ENCODE measurements at places on chromosomes 16 and 17.

DNA sequence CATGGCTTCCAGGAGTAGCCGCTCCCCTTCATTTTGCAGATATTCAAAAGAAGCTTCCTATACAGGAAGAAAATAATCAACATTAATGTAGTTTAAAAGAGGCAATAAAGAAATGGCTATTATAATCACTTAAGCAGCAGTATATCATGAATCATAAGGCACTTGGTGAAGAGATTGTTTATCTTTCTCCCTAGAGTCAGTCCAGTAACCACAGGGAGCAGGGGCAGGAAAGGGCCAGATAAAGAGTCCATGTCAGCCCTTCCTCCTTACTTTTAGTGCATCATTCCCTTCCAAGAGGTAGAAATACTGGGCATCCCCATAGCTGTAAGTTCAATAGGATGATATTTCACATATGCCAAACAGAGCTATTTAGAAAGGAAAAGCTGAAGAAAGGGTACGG, 184.6 kb upstream of the C17orf78 start:
- no peak overlapping the region for H3K27ac ChIP-seq
- peaks cover 95% of the 10 kb centered on the region for H3K36me3 ChIP-seq
- H3K27me3 ChIP-seq = no peaks in the 10 kb centered on the region
- DNase-seq = no peak

GRCh38 chr17:1629504-1630310, 1.1 kb upstream of the SLC43A2 start:
- peak overlapping the region; percentile 67 for H3K27ac ChIP-seq
- no peak for DNase-seq
- peaks cover 9% of the 10 kb centered on the region for H3K36me3 ChIP-seq
- H3K4me1 ChIP-seq = no peaks in the 10 kb centered on the region
- H3K4me3 ChIP-seq = peak overlapping the region; percentile 56
- no peaks in the 10 kb centered on the region for H3K27me3 ChIP-seq

DNA sequence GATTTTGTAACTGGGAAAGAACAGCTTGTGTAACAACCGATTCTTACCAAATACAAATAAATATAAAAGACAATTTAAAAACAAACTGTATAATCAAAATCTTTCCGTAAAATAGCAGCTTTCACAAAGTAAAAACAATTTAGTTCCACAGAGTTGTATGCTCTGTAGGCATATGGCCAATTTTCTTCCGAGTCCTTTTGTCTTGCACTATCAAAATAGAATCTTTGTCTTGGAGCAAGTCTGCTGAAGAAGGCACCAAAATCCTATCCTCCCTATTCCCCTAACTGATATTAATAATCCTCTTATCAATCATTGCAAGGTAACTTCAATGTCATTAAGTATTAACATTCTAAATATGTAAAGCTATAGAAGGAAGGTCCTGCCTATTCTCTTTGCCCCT, 7.6 kb downstream of the THUMPD1 start:
- no peak overlapping the region for H3K27ac ChIP-seq
- DNase-seq = no peak
- no peak overlapping the region for H3K4me3 ChIP-seq
- peaks cover 54% of the 10 kb centered on the region for H3K36me3 ChIP-seq
- no peaks in the 10 kb centered on the region for H3K4me1 ChIP-seq
- no peaks in the 10 kb centered on the region for H3K27me3 ChIP-seq

GRCh38 chr16:1244881-1245280, 4.4 kb downstream of the TPSAB1 start:
- H3K27ac ChIP-seq = no peak overlapping the region
- peak; percentile 54 for DNase-seq
- no peaks in the 10 kb centered on the region for H3K36me3 ChIP-seq
- H3K27me3 ChIP-seq = peaks cover 21% of the 10 kb centered on the region
- no peak overlapping the region for H3K4me3 ChIP-seq

DNA sequence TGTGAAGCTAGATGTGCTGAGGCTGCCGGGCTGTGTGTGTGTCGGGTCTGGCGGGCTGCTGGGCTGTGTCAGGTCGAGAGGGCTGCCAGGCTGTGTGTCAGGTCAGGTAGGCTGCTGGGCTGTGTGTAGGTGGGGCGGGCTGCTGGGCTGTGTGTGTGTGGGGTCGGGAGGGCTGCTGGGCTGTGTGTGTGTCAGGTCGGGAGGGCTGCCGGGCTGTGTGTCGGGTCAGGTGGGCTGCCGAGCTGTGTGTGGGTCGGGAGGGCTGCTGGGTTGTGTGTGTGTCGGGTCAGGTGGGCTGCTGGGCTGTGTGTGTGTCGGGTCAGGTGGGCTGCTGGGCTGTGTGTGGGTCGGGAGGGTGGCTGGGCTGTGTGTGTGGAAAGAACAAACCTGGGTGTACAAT, 8.6 kb downstream of the WDR45B start:
- no peaks in the 10 kb centered on the region for H3K27me3 ChIP-seq
- H3K27ac ChIP-seq = no peak overlapping the region
- no peak for DNase-seq
- no peak overlapping the region for H3K4me3 ChIP-seq
- peaks cover 88% of the 10 kb centered on the region for H3K36me3 ChIP-seq
